ENCODE measurements at places on chromosomes 6 and 20. TPM values are rescaled to one million over a fixed set of nuclear protein-coding genes. Genes with fewer than 3 reads are reported as not detected.

Gene VSX1
- not detected for total RNA-seq

DNA sequence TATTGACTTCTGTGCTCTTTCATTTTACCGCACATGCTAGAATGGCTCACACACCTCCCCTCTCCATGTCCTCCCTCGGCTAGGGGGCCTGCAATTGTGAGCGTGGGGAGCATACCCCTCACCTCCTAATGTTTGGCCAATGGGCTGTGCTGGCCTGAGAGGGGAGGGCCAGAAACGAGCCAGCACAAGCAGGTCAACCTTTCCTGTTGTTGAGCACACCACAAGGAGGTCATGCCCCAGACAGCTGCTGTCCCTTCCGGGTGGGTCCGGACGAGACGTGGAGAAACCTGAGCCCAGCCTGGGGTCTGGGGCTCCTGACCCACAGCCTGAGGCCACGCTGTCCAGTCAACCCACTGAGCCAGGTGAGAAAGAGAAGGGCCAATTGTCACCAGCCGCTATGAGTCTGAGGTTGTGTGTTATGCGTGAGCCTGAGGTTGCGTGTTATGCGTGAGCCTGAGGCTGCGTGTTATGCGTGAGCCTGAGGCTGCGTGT is 77.4 kb downstream of the TTLL2 start:
- H3K27me3 ChIP-seq, result no peaks in the 10 kb centered on the region
- no peaks in the 10 kb centered on the region for H3K36me3 ChIP-seq
- H3K4me3 ChIP-seq, result no peak overlapping the region

DNA sequence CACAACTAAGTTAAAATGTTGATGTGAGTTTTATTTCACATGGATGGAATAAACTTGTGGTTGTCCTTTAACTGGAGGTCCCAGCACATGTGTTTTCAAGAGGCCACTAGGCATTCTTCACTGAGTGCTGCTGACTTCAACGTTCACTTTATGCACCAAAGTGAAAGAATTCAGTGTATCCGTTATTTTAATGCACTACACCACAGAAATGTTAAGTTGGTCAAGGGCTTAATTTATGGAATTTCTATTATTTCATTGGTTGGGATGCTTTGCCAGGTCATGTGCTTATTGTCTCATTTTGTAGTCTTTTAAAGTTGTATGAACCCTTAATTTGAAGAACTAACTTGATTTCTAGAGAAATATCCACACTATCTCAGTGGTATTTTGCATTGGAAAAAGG is 106.4 kb downstream of the PPP1R14C start:
- H3K36me3 ChIP-seq, result no peaks in the 10 kb centered on the region
- DNase-seq, result no peak
- no peaks in the 10 kb centered on the region for H3K27me3 ChIP-seq
- H3K4me1 ChIP-seq, result no peaks in the 10 kb centered on the region
- H3K27ac ChIP-seq, result no peak overlapping the region

Gene EYA4
- 6.4 TPM for total RNA-seq

- H3K27ac ChIP-seq, result no peak overlapping the region
- no peak for DNase-seq
- no peaks in the 10 kb centered on the region for H3K36me3 ChIP-seq
Observed at GRCh38 chr6:134539865-134540323, 222.0 kb upstream of the SGK1 start.

- DNase-seq, result no peak
- H3K4me1 ChIP-seq, result peaks cover 8% of the 10 kb centered on the region
- H3K4me3 ChIP-seq, result no peak overlapping the region
- H3K27me3 ChIP-seq, result no peaks in the 10 kb centered on the region
- no peaks in the 10 kb centered on the region for H3K36me3 ChIP-seq
- no peak overlapping the region for H3K27ac ChIP-seq
Observed at GRCh38 chr6:155444952-155445903, 10.4 kb downstream of the NOX3 start.

GRCh38 chr6:124371974-124372475 is 568.4 kb downstream of the NKAIN2 start:
- no peak for DNase-seq
- no peak overlapping the region for H3K4me3 ChIP-seq
- peaks cover 13% of the 10 kb centered on the region for H3K4me1 ChIP-seq
- H3K36me3 ChIP-seq, result no peaks in the 10 kb centered on the region

- H3K36me3 ChIP-seq, result no peaks in the 10 kb centered on the region
- H3K4me3 ChIP-seq, result no peak overlapping the region
- H3K27ac ChIP-seq, result no peak overlapping the region
- H3K27me3 ChIP-seq, result no peaks in the 10 kb centered on the region
Observed at GRCh38 chr6:82766476-82766875, 299.2 kb downstream of the UBE3D start.

- no peak overlapping the region for H3K4me3 ChIP-seq
- H3K4me1 ChIP-seq, result no peaks in the 10 kb centered on the region
- no peak for DNase-seq
- H3K27ac ChIP-seq, result no peak overlapping the region
- H3K27me3 ChIP-seq, result no peaks in the 10 kb centered on the region
Observed at GRCh38 chr6:54632984-54633565, 213.5 kb upstream of the FAM83B start.

Gene MUC22
- total RNA-seq, result not detected

- H3K27ac ChIP-seq, result no peak overlapping the region
- H3K27me3 ChIP-seq, result no peaks in the 10 kb centered on the region
- no peak overlapping the region for H3K4me3 ChIP-seq
- H3K4me1 ChIP-seq, result peaks cover 17% of the 10 kb centered on the region
- H3K36me3 ChIP-seq, result peaks cover 31% of the 10 kb centered on the region
- no peak for DNase-seq
Observed at GRCh38 chr20:37395921-37396415, 50.0 kb downstream of the SRC start.

GRCh38 chr6:145309842-145310535 is 425.3 kb downstream of the EPM2A start:
- H3K27ac ChIP-seq, result no peak overlapping the region
- no peaks in the 10 kb centered on the region for H3K27me3 ChIP-seq
- DNase-seq, result no peak
- H3K36me3 ChIP-seq, result no peaks in the 10 kb centered on the region

GRCh38 chr6:42295677-42296076 is 78.0 kb upstream of the MRPS10 start:
- H3K27ac ChIP-seq, result no peak overlapping the region
- no peak overlapping the region for H3K4me3 ChIP-seq

GRCh38 chr6:72622094-72622940 is 453 bp downstream of the KCNQ5 start:
- H3K27me3 ChIP-seq, result peaks cover 39% of the 10 kb centered on the region
- peak overlapping the region; percentile 11 for H3K4me3 ChIP-seq
- H3K27ac ChIP-seq, result no peak overlapping the region
- no peaks in the 10 kb centered on the region for H3K4me1 ChIP-seq
- no peak for DNase-seq

Gene SF3B5
- total RNA-seq, result 200 TPM
